WTC11 (cell line): ENCODE measurements at places on chromosomes 6 and 20. TPM values are rescaled to one million over a fixed set of nuclear protein-coding genes. Genes with fewer than 3 reads are reported as not detected.

Gene CUL7
- 20.8 to 27.9 TPM (median 27.0 TPM) in 3 replicates for total RNA-seq

- no peak for DNase-seq
Observed at GRCh38 chr6:111846492-111847409, 26.5 kb downstream of the FYN start.

DNA sequence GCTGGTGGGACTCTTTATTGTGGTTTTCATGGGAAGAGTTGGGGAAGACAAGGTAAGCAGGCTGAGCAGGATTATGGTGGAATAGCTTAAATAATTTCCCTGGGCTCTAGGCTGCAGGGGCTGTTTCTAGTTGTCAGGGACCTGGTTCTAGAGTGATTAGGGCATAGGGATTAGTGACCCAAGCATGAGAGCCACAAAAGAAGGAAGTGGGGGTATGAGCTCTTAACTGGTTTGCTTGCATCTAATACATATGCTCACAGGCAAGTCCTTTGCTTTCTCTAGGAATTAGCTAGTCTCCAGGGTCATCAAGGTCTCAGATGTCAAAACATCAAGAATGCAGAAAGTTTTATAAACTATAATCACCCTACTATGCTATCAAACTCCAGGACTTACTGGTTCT lies 67.5 kb upstream of the NRN1 start:
- no peak for DNase-seq

DNA sequence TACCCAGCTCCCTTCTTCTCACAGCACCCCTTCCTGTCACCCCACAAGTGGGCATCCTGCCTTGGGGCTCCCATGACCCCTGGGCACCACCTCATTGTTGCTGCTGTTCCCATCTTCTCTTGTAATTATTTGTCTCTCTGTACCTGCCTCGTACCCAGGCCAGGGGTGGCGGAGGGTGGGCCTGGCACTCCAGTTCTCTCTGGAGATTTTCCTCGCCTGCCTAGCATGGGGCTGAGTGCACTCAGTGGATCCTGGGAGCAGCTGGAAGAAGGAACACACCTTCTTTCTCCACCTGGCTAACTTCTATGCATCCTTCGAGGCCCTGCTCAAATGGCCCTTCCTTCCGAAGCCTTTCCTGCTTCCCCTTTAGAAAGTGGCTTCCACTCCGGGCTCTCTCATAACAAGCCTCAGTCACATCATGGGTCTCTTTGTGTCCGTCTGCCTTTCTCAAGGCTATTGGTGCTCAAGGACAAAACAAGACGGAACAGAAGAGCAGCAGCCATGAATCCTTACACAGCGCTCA lies 79.2 kb downstream of the SRC start:
- no peak for DNase-seq

GRCh38 chr20:32357375-32357868 lies 709 bp upstream of the ASXL1 start:
- DNase-seq: no peak

- no peak for DNase-seq
Observed at GRCh38 chr6:115817161-115817560, 243.5 kb downstream of the FRK start.

Gene CAP2
- total RNA-seq: 7.2 to 10.9 TPM (median 10.6 TPM) in 3 replicates

GRCh38 chr6:34731393-34732060 lies 25.8 kb upstream of the SNRPC start:
- DNase-seq: no peak

DNA sequence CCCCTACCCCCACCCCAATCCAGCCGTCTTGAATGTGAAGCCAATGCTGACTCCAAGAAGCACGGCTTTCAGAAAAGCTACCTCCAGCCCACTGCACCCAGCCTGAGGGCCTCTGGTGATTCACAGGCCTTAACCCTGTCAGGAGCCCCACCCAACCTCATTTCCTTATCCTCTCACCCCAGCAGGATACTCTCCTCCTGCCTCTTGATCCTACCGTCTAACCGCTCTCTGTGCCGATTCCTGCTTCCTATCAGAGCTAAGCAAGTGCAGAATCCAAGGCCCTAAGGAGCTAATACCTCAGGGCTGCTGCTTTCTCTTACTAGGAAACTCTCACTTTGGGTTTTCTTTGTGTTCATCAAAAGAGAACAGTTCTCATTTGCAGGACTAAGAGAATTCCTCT lies 47.2 kb downstream of the TRERF1 start:
- DNase-seq: no peak

- no peak for DNase-seq
Observed at GRCh38 chr6:48611332-48611731, 500.3 kb upstream of the PTCHD4 start.

DNA sequence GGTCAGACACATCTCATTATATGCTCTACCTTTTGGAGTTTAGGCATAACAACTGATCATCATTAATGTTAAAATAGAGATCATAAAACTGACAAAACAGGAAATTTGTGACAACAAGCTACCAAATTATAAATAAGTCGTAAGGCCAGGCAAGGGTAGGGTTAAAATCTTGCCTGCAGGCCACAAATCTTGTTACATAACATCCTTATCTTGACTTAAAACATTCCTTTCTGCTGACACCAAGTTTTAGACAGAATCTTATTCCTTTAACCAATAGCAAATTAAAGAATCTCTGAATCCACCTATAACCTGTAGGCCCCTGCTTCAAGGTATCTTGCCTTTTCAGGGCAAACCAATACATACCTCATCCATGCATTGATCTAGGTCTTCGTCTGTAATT lies 32.5 kb upstream of the NKAIN2 start:
- DNase-seq: no peak

DNA sequence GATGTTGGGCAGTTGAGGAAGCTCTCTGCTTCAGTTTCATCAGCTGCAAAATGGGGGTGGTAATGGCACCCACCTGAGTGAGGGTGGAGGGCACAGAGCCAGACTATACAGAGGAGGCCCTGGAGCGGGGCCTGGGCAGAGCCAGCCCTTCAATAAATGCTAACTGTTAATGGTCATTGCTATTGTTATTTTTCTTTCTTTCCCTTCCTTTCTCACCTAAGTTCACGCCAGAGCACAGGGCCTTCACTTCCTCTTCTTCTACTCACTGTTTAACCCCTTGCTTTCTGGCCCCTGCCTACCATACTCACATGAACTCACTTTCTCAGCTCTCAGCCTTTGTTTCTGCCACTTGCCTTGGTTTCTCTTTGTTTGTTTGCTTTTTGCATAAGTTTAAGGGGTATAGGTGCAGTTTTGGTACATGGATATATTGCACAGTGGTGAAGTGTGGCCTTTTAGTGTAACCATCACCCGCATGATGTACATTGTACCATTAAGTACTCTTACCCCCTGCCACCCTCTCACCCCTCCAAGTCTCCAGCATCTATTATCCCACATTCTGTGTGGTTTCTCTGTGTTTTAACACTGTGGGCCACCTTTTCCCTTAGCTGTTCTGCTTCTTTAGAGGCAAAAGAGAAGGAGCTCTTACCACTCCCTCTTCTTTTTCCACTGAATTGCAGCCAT lies 7.5 kb upstream of the RREB1 start:
- no peak for DNase-seq

Gene SALL4
- total RNA-seq: 156 to 204 TPM (median 203 TPM) in 3 replicates

- DNase-seq: no peak
Observed at GRCh38 chr6:78868116-78868515, 765 bp downstream of the IRAK1BP1 start.

- peak; percentile 36 for DNase-seq
Observed at GRCh38 chr20:57211908-57212533, 54.4 kb downstream of the BMP7 start.

Gene ECT2L
- total RNA-seq: not detected in 3 replicates

DNA sequence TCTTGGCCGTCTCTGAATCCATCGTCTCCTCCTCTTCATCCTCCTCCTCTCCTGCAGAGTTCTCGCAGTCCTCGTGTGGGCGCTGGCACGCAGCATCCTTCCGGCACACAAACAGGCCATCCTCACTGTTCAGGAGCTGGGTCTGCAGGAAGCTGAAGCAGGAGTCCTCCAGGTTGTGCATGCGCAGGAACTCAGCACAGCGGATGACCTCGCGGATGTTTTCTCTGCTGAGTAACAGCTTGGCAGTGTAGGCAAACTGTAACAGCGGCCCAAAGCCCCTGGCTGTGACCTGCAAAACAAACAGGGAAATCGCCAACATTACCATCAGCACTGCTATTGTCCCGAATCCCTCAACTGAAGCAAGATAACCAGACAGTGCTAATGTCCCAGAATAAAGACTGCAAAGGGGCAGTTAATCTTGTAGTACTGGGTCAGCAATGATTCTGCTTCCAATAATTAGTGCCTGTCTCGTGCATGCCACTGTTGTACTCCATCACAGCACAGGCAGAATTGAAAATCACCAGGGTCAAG lies 57.4 kb downstream of the GJA10 start:
- peak; percentile 50 for DNase-seq
